ENCODE measurements at places on chromosomes 11 and 22. TPM values are rescaled to one million over a fixed set of nuclear protein-coding genes. Genes with fewer than 3 reads are reported as not detected.

- no peak for DNase-seq
Observed at GRCh38 chr11:818396-819128, at the start of gene PNPLA2. PNPLA2 (plus strand) TSS chr11:818914; CDS start chr11:819719, 805 bp downstream.

- DNase-seq = no peak
Observed at GRCh38 chr11:114215428-114215827, 80.8 kb upstream of the NNMT start.

DNA sequence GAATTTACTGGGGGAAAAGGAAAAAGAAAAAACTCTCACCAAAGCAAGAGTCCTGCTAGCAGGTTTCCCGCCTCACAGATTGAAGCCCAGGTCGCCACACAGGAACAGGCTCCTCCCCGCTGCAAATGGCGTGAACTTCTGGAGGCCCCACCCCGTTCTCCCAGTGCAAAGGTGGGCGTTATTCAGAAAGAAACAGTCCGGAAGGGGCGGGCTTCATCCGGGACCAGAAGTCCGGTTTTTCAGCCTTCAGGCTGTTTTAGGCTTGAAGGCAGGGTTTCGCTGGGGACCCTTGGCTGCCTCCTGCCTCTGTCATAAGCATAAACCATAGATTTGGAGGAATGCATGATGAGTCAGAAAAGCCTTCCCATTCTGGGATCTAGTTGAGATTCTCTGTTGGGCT, 148.3 kb upstream of the POU2AF2 start:
- DNase-seq = no peak

Gene SPDYC
- not detected for total RNA-seq

DNA sequence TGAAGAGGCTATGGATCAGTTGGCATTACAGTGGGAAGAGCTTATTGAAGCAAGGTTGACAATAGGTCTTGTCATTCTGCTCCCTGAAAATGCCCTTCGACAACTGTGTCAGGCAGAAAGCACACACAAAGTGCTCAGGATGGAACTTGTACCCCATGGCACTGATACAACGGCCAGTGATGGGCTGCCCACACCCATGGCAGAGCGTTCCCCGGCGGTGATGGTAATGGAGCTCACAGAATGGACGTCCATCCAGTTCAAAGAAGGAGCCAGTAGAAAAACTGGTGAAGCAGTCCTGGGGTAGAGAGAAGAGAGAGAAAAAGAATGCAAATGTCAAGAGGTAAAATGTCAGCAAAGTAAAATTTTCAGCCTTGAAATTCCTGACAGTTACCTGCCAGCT, 19.5 kb upstream of the OR5B21 start:
- DNase-seq = no peak

Gene NPAS4
- total RNA-seq = not detected

GRCh38 chr11:76035020-76035419, 171.3 kb downstream of the WNT11 start:
- no peak for DNase-seq

DNA sequence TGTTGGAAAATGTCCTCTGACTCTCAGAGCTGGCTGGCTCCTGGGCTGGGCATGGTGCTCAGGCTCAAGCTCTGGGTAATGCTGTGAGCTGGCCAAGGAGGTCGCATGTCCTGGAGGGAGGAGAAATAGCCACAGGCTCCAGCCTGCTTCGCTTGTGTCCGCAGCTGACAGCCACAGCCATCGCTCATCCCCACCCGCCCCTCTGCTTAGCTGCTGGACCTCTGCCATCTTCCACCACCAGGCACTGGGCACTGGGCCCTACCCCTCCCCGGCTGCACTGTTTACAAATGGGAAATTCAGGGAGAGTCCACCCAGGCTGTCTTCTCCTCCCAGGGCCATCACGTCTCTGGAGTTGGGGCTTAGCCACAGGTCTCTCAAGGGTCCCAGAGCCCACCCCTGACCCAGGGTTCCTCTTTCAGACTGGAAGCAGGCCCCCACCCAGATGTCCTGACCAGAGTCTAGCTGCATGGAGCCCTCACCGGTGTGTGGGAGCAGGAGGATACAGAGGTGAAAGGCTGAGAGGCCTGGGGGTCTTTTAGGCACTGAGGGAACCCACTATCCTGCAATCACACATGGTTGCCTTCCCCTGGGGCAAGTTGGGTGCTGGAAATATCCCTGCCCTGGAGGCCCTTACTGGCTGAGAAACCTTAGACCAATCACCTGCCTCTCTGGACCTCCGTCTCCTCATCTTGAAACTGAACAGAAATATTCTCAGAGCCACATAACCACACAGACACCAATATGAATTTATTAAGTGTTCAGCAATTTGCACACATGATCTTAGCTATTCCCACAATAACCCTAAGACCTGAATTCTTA, 62.7 kb downstream of the CD82 start:
- peak; percentile 59 for DNase-seq

DNA sequence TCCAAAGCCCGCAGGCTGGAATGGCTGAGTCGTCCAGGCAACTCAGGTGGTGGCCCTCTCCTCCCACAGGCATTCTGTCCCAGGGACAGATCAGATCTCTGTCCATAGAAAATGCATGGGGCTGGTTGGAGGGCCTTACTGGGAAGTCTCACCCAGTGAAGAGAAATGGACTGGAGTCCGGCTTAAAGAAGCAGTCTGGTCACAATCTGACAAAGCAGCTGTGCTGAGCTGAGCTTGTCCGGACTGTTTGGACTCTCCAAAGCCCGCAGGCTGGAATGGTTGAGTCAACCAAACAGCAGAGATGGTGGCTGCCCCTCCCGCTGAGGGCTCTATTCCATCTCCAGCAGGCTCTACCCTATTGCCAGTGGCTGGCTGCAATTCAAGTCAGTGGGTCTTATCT, 14.4 kb upstream of the DEPDC7 start:
- no peak for DNase-seq

Gene MPEG1
- 9.3 TPM for total RNA-seq

GRCh38 chr11:44305470-44306051, 4.4 kb downstream of the ALX4 start:
- DNase-seq = no peak

GRCh38 chr22:42707496-42707895, 13.2 kb downstream of the A4GALT start:
- no peak for DNase-seq

GRCh38 chr22:46376908-46377524, 41.5 kb downstream of the TRMU start:
- DNase-seq = no peak

Gene CCDC89
- total RNA-seq = 0.44 TPM

DNA sequence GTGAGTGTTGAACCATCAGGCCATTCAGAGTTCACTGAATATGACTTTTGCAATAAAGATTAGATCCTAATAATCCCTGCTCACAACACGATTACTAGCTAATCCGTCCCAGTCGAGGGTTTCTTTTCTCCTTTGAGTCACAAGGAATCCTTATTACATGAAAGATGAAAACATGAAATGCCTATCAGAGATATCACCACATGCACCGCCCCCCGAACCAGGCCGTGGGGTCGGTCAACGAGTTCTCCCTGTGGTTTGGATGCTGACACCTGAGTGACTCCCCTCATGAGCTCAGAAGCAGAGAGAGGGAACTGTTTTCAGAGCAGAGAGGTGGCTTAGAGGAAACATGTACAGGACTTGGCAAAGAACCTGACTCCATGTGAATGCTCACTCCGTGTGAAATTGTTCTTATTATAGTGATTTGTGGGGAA, 263.3 kb downstream of the ETS1 start:
- DNase-seq = no peak
